ENCODE measurements at places on chromosomes 13 and 19.

- H3K4me1 ChIP-seq: no peaks in the 10 kb centered on the region
- no peaks in the 10 kb centered on the region for H3K27me3 ChIP-seq
- no peak overlapping the region for H3K27ac ChIP-seq
Measured at GRCh38 chr13:22563272-22563671, 617.5 kb upstream of the SGCG start.

DNA sequence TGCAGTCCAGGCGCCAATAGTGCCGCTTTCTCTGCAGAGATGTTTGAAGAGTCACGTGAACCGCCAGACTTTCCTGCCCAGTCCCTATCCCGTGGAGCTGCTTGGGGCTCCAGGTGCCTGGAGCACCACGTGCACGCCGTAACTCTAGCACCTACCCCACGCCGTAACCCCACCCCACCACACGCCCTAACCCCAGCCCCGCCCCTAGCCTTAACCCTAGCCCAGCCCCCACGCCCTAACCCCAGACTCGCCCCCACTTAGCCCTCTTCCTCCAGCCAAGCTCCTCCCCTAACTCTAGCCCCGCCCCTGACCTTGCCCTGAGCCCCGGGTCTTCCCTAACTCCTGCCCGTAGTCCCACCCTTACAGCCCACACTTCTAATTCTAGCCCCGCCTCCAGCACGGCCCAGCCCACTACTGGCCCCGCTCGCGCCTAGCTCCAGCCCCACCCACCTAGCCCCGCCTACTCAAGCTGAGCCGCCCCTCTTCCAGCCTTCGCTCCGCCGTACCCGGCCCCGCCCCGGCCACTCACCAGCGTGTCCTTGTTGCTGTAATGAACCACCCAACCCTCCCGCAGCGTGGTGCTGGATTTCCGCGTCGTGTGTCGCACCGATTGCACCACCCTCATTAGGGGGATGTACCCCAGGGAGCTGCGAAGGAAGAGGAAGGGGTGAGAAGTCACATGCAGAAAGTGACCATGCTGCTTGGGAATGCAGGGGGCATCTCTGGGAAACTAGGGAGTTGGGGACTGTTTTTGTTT, 19.5 kb downstream of the PRKD2 start:
- no peak overlapping the region for H3K27ac ChIP-seq
- no peaks in the 10 kb centered on the region for H3K4me1 ChIP-seq
- H3K4me3 ChIP-seq: no peak overlapping the region
- DNase-seq: no peak

DNA sequence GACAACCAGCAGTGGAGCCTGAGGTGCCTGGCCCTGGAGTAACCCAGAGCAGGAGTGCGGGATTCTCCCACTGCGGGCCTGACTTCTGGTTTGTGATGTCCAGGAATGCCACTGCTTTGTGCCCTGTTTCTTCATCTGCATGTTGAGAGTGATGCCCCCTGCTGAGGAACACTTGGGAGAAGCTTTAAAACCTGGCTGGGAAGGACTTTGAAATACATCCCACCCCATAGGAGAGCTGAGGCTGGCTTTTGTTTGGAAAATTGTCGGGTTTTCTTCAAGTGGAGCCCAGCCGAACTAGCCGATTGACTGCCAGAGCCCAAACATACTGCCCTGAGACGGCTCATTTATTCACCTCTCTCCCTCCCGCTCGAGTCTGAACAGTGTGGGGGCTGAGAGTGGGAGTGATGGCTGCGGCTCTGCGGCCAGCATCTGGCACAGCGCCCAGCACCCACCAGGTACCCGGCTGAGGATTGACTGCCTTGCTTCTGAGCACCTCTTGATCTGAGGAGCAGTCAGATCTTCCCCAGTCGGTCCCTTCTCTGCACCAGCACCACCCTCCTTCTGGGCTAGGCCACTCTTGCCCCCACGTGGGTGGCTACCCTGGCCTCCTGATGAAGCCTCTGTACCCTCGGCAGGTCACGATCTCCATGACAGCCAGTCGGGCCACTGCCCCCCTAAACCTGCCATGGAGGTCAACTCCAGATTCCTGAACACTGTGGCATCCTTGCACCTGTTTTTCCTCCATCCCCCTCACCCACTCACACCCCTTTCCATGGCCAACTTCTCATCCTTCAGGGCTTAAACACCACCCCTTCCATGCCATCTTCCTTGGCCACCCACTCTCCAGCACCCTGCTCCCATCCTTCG, 148.9 kb downstream of the SIPA1L3 start:
- DNase-seq: no peak
- peaks cover under 1% of the 10 kb centered on the region for H3K4me1 ChIP-seq
- no peak overlapping the region for H3K27ac ChIP-seq

GRCh38 chr13:110575322-110576069, 14.0 kb upstream of the RAB20 start:
- H3K4me3 ChIP-seq: no peak overlapping the region
- no peaks in the 10 kb centered on the region for H3K4me1 ChIP-seq
- no peak overlapping the region for H3K27ac ChIP-seq
- peaks cover 6% of the 10 kb centered on the region for H3K36me3 ChIP-seq
- peaks cover 51% of the 10 kb centered on the region for H3K27me3 ChIP-seq

- H3K36me3 ChIP-seq: no peaks in the 10 kb centered on the region
- DNase-seq: no peak
- H3K4me1 ChIP-seq: peaks cover 5% of the 10 kb centered on the region
- H3K4me3 ChIP-seq: no peak overlapping the region
- no peak overlapping the region for H3K27ac ChIP-seq
- peaks cover 38% of the 10 kb centered on the region for H3K27me3 ChIP-seq
Measured at GRCh38 chr19:17673937-17674799, 14.0 kb downstream of the UNC13A start.

GRCh38 chr19:34082289-34083077, 89.8 kb upstream of the LSM14A start:
- no peak overlapping the region for H3K27ac ChIP-seq
- DNase-seq: no peak
- H3K4me3 ChIP-seq: no peak overlapping the region
- no peaks in the 10 kb centered on the region for H3K4me1 ChIP-seq

DNA sequence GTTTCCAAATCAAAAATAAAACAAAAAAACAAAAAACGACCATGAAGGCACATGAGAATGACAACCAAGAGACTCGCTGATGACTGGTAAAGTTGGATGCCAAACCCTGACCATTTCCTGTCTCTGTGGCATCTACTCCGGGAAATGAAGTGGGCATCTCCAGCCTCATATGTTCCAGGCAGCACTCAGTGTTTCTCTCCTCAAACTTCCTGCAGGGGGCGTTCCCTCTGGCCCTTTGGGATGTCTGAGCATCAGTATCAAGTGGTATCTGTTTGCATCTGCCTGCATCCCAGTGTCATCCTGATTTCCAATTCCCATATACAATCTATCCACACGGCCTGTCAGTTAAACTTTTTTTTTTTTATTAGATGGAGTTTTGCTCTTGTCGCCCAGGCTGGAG, 9.8 kb upstream of the SIGLEC12 start:
- no peak overlapping the region for H3K4me3 ChIP-seq
- H3K27ac ChIP-seq: no peak overlapping the region
- peak; percentile 7 for DNase-seq
- no peaks in the 10 kb centered on the region for H3K36me3 ChIP-seq

DNA sequence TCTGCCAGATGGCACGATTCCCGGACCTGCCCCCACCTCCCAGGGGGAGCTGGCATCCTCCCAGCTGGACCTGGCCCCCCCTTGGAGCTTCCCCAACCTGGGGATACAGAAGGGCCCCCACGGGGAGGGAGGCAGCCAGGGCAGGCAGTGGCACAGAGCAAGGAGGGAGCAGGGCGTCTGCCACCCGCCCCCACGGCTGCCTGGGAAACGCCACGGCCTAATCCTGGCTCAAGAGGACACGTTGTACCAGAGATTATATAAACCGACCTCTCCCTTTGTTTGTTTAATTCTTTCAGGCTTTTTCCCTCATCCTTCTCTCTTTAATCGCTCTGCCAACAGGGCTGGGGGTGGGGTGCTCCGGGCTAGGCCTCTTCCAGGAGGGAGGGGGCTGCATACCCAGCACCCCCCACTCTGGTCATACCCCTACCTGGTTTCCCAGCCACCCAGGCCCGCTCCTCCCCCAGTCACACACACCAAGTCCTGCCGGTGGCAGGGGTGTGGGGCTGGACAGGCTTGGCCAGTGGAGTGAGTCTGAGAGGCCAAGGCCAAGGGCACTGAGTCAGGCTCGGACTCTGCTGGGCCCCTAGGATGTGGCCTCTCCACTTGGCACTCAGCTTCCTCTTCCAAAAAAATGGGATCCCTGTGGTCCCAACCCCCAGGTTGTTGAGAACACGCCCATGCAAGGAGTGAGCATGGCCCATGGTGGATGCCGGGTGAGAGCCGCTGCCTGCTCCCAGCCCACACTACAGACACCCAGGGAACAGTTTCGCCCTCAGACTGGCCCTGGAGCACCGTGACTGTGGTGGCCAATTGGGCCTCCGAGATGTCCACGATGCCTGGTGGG, 29.5 kb upstream of the NFIC start:
- peak overlapping the region; percentile 55 for H3K4me3 ChIP-seq
- H3K4me1 ChIP-seq: peaks cover 48% of the 10 kb centered on the region
- DNase-seq: peak; percentile 98
- H3K36me3 ChIP-seq: no peaks in the 10 kb centered on the region
- peaks cover 13% of the 10 kb centered on the region for H3K27me3 ChIP-seq
- H3K27ac ChIP-seq: peak overlapping the region; percentile 99

DNA sequence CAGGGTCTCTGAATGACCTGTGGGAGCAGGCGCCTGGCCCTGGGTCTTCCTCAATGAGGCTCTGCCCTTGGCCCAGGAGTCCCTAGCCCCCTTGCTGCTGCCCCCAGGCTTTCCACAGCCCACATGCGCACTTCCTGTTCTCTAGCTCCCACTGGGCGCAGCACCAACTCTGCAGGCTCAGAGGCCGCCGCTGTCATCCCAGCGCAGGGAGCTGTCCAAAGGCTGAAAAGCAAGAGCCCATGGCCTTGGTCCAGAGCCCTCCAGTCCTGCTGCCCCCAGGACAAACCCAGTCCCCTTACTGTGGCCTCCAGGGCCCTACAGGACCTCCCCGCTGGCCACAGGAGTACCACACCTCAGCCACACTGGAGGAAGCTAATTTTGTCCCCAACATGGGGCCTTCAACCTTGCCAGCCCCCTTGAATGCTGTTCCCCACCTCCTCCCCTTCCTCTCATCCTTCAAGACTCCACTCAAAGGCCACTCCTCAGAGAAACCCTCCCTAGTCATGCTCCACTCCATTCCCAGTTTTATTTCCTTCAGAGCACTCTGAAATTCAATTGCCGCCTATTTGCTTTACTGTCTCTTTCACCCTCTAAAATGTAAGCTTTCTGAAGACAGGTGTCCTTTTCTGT, 8.0 kb upstream of the POU2F2 start:
- no peak overlapping the region for H3K27ac ChIP-seq
- no peak overlapping the region for H3K4me3 ChIP-seq
- H3K36me3 ChIP-seq: no peaks in the 10 kb centered on the region
- DNase-seq: peak; percentile 51
- H3K4me1 ChIP-seq: no peaks in the 10 kb centered on the region

GRCh38 chr13:99648066-99648665, 146.9 kb downstream of the TM9SF2 start:
- DNase-seq: no peak
- H3K4me1 ChIP-seq: no peaks in the 10 kb centered on the region
- no peaks in the 10 kb centered on the region for H3K36me3 ChIP-seq
- H3K4me3 ChIP-seq: no peak overlapping the region
- no peaks in the 10 kb centered on the region for H3K27me3 ChIP-seq

- H3K4me1 ChIP-seq: peaks cover 13% of the 10 kb centered on the region
- no peak for DNase-seq
- no peaks in the 10 kb centered on the region for H3K27me3 ChIP-seq
- no peak overlapping the region for H3K4me3 ChIP-seq
Measured at GRCh38 chr19:2464389-2464788, 7.6 kb upstream of the LMNB2 start.

DNA sequence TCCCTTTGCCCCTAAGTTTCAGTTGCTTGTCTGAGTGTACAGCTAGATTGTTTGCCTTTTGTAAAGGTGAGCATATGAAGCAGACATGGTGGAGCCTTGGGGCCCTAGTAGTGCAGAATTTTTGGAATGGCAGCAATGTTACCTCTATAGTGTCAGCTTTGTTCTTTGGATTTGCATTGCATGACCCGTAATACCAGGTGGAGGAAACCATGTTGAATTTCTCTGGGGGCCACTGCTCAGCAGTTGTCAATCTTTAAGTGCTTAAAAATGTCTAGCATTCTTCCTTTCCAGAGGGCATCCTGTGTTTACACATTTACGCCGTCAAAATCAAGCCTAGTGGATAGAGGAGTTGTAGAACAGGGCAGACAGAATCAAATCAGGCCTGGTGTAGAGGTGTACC, 303.3 kb downstream of the ATP8A2 start:
- no peak overlapping the region for H3K4me3 ChIP-seq
- H3K4me1 ChIP-seq: peaks cover 7% of the 10 kb centered on the region

Data from MCF 10A (cell line).